Body of pancreas (tissue), 4 donors: ENCODE measurements at places on chromosomes 4 and X. TPM values are rescaled to one million over a fixed set of nuclear protein-coding genes. Genes with fewer than 3 reads are reported as not detected.

CCNA2 gene
- 0.33 TPM for total RNA-seq

DNA sequence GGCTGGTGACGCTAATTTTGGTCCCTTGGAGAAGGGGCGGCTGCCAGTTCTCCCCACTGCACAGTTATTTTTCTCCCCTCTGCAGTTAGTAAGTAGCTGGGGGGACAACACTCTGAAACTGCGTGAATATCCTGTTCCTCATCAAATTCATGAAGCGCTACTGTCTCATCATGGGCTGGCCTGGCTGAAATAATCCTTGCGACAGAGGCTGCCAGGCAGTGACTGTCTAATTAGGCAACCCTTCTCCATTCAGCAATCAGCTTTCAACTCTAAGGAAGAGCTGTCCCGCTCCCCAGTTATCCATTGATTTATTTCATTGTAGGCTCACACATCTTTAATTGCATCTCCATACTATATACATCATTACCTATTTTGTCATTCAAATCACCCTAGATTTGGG is 8.2 kb downstream of the SH3TC1 start:
- no peak for DNase-seq

GRCh38 chr4:99324979-99325378 is 3.8 kb upstream of the ADH1B start:
- peak; percentile 66 for DNase-seq

DNA sequence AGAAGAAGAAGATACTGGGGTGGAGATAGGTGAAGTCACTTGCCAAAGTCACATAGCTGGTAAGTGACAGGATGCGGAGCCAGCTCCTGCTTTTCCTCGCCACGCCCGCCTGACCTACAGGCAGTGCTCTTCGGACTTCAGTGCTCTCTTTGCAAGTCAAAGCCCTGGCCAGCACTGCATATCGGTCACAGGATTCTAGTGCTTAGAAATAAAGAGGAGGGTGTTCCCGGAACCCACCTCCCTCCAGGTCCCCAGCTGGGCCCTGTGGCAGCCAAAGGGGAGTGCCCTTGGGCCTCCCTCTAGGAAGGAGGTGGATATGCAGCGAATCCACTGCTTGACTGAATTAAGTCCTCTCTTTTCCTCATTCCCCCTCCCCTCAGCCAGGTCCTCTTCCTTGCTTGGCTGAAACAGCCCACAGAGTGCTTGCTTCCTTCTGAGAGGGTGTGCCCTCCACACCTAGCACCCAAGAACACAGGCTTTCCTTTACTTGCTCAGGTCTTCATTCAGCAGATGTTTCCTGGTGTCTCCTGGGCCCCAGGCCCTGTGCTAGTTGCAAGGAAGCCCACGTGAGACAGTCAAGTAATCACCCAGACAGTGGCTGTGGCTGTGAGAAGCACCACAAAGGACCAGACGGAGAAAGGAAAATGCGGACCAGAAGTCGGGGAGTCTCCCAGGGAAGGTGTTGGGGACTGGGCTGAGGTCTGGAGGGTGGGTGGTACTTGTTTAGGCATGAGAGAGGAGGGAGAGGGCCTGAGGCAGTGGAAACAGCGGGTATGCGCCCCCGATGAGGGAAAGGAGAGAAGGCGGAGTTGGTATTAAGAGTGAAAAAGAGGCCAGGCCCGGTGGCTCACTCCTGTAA is 14.0 kb upstream of the HMGB3 start:
- no peak for DNase-seq

DNA sequence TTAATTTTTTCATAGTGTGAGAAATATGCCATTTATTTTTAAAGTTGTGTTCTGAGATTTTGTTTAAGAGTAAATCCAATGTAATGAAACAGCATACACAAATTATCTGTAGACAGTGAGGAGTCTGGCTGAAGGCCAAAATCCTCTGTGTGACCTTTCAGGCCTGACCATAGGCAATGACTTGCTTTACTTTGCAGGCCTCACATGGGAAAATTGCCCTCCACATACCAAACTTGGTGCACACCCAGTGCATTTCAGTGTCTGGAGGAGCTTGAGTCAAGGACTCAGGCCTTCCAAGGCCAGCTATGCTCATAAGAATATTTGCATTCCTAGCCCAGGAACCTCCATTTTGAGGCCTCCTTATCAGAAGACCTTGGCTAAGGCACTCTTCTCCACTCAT is 430.1 kb downstream of the GABRG1 start:
- peak; percentile 17 for DNase-seq

DNA sequence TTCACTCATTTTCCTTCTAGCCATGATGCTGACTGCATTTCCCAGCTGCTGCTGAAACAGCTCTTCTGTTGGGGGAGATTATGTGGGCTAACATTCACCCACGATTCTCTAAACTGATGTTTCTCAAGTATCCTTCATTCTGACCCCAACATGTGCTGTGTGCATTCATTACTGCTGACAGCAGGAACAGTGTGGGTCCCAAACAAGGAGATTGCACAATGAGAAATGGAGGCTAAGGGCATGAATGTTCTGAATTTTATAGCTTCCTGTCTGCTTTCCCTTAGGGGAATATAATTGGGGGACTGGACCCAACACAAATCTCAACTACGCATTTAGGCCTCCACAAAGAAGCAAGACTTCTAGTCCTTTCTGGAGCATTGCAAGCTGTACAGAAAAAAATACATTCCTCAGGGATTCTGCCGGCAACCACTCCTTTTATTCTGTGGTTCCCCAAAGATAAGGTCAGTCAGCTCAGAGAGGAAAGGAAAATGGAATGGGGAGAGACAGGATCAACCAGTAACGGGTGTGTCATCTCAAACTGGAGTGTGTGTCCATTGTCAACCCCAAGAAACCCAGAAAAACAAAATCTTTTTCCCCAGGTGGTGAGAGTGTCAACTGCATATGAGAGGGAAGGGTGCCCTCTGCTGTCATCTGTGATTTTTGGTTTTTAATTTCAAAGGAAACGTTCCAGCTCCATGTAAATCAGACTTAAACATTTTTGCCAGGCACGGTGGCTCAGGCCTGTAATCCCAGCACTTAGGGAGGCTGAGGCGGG is 81.5 kb upstream of the EGFL6 start:
- peak; percentile 45 for DNase-seq

DNA sequence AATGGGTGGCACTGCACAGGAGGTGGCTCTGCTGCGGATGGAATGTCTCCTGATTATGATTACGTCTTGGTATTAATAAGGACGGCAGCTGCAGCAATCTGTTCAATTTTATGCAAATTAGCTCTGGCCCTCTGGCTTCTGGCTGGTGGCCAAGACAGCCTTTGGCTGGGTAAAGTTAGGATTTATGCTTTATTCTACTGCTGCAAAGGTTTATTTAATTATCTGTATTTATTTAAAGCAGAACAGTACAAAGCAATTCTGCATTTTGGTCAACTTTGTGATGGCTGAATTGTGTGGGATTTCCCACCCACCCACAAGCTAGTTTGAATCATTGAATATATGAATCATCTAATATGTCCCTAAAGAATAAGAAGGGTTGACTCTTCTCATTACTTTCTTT is 745.6 kb upstream of the FAM241A start:
- DNase-seq, result no peak

IQCM gene
- total RNA-seq, result not detected

RPA4 gene
- 2.9 TPM for total RNA-seq

SGMS2 gene
- total RNA-seq, result 32.2 TPM

GRCh38 chr4:85929961-85930665 is 429.7 kb downstream of the MAPK10 start:
- DNase-seq, result peak; percentile 72

DNA sequence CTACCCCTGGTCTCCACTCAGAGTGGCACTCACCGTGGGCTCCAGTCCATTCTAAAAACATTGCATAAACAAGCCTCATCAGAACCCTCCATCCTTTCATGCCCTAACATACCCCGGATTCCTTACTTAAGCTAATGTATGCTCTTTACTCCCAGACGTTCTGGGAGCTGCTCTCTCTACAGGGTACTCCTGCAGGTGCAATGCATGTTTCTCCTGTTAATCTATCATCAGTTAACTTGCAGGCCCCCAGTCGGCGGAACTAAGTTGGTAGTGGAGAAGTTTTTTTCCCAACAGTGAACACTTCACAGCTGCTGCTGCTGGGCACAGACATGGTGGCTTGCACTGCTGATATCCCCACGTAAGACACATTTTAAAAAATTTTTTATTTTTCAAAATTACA is 161.6 kb upstream of the FAT1 start:
- DNase-seq, result no peak

SHISA3 gene
- not detected for total RNA-seq

LGI2 gene
- total RNA-seq, result 0.78 TPM

DNA sequence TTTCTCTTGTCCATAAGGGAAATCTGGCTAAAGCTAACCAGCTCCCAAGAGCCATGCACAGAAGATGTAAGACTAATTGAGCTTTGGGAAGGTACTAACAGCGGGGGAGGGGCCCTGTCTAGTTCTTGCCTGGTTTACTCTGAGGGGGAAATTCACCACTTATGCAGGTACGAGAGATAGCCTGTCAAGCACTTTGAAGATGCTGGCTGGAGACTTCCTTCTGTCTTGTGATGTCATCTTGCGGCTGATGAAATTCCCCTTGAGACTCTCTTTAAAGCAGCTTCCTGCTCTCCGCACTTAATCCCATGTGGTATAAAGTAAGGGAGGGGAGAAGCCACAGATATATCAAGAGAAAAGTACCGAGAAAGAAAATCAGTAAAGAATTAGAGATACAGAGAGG is 345.3 kb downstream of the MAPK10 start:
- DNase-seq, result no peak

CYSLTR1 gene
- total RNA-seq, result 0.78 TPM

SMIM10 gene
- 1.0 TPM for total RNA-seq

GRCh38 chrX:10110316-10110935 is 46.3 kb upstream of the CLCN4 start:
- no peak for DNase-seq

- no peak for DNase-seq
Observed at GRCh38 chrX:12794654-12795053, 3.4 kb downstream of the PRPS2 start.

- DNase-seq, result no peak
Observed at GRCh38 chrX:11558972-11559371, 106.7 kb downstream of the ARHGAP6 start.

DNA sequence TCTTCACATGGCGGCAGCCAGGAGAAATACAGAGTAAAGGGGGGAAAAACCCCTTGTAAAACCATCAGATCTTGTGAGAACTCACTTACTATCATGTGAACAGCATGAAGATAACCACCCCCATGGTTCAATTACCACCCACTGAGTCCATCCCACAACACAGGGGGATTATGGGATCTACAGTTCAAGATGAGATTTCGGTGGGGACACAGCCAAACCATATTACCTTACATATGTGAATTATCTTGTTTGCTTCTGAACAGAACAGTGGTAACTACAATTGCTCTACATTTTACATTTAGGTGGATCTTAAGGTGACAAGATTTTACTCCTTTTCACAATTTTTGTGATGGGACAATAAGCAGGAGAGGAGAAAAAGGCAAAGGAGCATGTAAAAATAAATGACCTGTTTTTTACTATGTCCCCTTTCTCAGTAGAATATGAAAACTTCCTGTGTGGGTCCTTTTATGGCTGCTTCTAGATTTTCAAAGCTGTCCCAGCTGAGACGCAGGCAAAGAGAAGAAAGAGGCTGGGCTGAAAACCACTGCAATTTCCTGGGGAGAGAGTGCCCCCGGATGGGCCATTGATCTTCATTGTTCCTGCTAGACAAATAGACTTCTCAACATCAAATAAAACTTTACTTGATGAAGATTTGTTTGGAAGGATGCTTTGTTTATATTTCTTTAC is 45.9 kb upstream of the PGM2 start:
- no peak for DNase-seq

DNA sequence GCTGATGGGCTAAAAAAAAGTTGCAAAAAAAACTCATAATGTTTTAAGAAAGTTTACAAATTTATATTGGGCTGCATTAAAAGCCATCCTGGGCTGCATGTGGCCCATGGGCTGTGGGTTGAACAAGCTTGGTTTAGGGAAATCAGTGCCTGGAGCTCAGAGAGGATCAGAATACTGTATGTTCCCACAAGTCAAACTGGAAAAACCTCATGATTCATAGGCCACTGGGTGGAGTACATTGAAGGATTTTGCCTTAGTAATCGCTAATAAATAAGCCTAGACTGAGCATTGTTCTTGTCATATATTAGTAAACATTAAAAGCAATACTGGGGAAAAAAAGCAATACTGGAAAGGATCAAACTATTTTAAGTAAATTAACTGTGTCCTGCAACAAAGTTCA is 246.3 kb upstream of the TAPT1 start:
- no peak for DNase-seq

- DNase-seq, result no peak
Observed at GRCh38 chr4:166518315-166518714, 645.3 kb downstream of the TLL1 start.

DNA sequence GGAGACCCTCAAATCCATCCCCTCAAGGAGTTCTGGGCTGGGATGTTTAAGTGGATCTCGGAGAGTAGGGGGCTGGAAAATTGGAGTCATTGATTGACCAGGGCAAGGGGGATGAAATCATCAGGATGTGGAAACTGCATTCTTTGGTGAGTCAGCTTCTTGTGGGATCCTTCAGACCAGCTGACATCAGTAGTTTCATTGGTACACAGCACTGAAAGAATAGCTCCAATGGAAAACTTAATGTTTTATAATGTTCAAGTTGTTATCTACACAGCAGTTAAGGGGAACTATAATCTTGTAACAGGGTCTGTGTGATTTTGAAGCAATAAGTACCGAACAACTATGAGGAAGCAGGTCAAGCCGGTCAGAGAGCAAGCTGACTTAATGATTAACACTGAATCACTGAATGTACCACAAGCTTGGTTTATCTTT is 506.1 kb downstream of the RPA4 start:
- DNase-seq, result no peak

GRCh38 chr4:75666299-75666698 is 6.9 kb downstream of the G3BP2 start:
- DNase-seq, result no peak

DNA sequence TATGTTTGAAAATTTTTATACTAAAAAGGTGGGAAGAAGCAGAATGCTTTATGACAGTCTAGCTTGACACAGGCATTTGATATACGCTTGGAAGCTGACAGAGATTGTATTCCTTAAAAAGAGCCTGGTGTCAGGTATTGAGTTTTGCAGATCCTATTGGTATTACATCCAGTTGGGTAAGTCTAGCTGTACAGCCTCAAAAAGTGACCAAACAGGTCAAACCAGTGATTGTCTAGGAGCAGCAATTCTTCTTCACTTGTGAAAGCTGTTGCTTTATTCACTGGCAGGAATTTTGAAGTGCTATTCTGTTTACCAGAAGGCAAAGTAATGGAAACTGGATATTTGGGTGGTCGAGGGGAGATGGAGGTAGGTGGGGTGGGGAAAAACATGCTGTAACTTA is 77.5 kb downstream of the UCHL1 start:
- peak; percentile 19 for DNase-seq
